ENCODE measurements at places on chromosomes 13 and 19.

GRCh38 chr13:79290595-79291244 is 115.3 kb downstream of the RBM26 start:
- no peak for DNase-seq

DNA sequence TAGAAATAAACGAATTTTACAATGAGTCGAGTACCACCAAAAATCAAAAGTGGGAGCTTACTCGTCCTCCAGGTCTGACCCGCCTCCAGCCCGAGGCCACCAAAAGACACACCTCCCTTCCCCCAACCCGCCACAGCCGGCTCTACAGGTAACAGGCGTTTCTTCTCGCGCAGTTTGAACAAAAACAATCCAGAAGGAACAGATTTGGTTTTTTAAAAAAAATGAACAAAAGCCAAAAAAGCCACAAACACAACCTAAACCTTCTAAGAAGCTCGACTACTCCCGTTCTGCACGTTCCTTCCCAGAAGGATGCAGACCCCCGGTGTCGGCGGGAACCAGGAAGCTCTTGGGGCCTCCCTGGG is 671 bp downstream of the ZDHHC20 start:
- DNase-seq: no peak

- no peak for DNase-seq
Observed at GRCh38 chr13:29902632-29903305, 52.4 kb upstream of the UBL3 start.

GRCh38 chr13:59721926-59722910 is 441.5 kb downstream of the DIAPH3 start:
- no peak for DNase-seq

DNA sequence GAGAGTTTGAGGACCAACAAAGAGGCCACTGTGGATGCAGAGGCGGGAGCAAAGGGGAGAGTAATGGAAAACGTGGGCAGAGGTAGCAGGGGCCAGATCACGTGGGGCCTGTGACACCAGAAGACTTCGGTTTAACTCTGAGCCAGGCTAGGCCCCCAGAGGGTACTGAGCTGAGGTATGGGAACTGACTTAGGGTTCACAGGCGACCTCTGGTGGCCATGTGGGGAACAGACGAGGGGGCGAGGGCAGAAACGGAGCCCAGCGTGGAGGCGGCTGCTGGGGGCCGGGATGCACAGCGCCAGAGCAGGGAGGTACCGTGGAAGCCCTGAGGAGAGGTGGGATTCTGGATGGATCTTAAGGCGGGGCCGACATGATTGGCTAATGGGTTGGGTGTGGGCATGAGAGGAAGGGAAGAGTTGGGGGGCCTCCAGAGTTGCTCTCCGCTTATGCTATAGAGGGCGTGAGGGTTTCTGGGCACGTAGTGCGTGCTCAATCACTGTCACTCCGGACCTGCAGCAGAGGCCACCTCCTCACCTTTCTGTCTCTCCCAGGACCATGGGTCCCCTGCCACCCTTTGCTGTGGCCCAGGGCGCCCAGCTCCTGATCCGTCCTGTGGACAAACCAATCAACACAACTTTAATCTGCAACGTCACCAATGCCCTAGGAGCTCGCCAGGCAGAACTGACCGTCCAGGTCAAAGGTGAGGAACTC is 13.7 kb downstream of the PVR start:
- DNase-seq: no peak

GRCh38 chr19:15841875-15842569 is 26.6 kb upstream of the OR10H1 start:
- no peak for DNase-seq

DNA sequence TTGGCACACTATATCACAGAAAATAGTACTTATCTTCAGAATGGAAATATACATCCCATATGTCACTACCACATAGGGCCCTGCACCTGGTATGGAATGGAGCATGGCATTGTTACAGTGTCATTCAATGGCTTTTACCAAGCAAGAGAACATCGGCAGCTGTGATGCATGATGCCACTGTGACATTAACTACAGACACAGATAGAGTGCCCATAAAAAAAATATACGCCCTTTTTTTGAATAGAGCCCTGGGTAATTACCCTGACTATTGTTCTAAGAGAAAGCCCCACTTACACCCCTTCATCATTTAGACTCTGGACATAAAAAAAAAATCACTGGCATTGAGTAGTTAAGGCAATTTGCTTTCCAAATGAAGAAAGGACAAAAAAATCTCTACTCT is 320.3 kb downstream of the DNAJC15 start:
- DNase-seq: no peak

- DNase-seq: no peak
Observed at GRCh38 chr13:50991579-50992521, 82.3 kb downstream of the RNASEH2B start.

DNA sequence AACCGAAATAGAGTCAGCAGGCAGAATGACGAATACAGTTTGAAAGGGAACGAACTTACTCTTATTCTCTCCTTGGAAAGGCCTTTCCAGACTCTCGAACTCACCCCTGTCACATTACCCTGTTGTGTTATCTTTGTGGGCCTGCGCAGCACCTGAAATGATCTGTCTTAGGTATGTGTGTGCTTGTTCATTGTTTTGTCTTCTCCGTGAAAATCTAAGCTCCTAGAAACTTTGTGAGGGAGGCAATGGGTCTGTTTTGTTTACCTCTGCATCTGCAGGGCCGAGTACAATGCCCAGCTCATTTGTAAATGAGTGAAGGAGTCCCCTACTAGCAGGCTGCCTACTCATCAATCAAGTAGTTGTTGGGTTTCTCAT is 19.6 kb downstream of the HMGB1 start:
- DNase-seq: no peak

DNA sequence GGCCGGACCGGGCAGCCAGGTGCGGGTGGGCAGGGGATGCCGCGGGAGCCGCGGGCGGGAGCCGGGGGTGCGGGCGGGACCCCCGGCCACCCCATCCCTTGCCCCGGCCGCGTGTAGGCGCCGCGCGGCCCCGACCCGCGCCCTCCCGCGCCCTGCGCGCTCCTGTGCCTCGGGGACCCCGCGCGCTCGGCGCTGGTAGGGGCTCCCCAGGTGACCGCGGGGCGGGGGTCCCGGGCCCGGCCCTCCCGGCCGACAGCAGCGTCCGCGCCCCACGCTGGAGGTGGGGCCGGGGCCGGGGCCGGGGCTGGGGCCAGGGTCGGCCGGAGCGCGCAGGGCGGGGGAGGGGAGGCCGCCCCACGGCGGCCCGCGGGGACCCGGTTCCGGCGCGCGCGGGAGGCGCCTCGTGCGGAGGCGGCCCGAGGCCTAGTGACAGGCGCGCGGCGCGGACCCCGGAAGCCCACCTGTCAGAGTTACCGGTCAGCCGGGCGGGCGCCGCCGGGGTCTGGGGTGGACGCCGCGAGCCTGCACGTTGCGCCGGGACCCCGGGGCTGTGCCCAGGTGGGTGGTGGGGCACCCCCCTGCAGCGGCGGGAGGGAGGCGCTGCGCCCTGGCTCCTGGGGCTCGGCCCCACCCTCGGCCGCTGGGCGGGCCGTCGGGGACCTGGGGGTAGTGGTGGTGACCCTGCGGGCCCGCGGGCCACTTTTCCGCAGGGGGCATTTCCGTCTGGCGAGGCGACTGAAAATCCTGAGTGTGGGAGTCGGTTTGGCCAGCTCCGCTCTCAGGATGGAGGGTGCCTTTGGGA is 518 bp downstream of the TFDP1 start:
- DNase-seq: no peak

GRCh38 chr13:109773786-109774185 is 12.6 kb downstream of the IRS2 start:
- no peak for DNase-seq

DNA sequence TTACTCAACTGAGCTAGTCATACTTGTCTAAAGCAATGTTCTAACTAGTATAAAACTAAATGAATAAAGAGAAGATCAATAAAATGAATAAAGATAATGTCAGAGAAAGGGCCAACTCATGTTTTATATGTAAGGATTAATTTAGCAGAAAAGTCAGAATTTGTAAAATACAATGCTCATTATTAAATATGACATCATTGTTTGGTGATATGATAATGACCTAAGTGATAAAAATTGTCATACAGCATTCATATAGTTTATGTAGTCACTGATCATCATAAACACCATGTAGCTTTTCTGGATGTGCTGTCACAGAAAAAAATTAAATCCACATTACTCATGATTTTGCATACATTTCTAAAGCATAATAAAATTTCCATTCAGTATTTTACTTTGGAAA is 3.1 kb upstream of the ATXN8OS start:
- DNase-seq: no peak

DNA sequence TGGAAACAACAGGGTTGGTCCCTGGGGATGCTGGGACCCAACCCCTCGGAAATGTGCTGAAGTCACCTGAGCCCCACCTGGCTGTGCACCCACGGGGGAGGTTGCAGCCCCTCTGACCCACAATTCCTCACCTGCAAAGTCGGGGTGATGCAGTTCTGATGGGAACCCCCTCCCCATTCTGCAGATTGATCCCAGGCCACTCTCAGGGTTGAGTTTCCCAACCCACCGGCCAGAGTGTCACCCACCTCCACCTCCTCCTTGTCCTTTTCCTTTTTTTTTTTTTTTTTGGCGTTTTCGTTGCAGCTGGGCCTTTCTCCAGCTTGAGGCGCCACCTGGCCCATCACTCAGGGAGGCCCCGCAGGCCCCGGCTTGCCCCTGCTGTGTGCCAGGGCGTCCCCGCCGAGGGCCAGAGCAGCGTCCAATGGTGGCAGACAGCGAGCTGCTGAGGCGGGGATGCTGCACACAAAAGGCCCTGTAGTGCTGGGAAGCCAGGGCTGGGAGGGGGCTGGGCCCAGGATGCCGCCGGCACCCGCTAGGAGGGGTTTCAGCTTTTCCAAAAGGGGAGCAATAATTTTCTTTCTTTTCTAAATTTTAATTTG is 4.6 kb downstream of the PIK3R2 start:
- DNase-seq: no peak

DNA sequence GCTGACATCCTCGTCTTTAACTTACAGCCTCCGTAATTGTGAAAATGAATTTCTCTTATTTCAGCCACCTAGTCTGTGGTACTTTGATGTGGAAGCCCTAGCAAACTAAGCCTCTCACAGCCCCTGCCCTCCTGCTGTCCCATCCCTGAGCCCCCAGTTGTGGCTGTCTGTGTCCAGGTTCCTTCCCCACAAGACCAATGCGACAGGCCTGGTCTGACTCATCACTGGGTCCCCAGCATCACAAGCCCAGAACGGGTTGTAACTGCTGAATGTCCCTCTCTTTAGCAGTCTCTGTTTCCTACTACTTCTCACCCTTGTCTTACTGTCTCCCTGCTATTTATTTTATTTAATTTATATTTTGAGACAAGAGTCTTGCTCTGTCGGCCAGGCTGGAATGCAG is 5.7 kb downstream of the POU2F2 start:
- no peak for DNase-seq

- DNase-seq: no peak
Observed at GRCh38 chr19:45446295-45446694, 21.5 kb upstream of the FOSB start.

GRCh38 chr19:49553451-49554271 is 25.9 kb downstream of the RCN3 start:
- no peak for DNase-seq

DNA sequence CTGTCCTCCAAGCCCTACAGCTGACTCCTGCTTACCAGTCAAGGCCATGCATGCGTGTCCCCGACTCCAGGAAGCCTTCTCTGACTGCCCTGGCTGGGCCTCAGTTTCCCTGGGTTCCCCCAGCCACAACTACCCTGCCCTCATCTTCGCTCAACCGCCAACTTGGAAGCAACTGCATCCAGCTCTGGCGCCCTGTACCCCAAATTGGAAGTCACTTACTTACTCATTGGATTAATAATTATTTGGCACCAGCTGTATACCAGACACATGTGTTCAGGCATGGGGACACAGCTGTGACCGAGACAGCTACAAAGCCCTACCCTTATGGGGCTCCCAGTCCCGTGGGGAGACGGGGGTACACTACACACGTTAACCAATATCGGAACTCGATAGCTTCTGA is 10.9 kb upstream of the SEMA6B start:
- no peak for DNase-seq

DNA sequence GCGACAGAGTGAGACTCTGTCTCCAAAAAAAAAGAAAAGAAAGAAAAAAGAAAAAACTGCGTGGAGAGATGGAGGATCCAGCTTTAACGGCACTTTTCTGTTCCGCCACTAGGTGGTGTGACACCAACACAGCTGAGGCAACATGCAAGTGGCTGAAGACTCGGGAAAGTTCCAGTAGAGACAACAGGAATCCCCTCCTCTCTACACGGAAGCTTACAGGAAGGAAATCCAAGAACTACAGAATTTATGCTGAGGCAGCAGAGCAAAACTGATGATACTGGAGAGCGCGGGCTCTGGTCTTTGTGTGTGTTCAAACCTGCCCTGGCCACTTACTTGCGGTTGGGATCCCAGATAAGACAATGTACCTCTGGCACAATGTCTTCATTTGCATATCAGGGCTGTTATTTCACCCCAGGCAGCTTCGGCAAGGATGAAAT is 9.9 kb downstream of the RANBP3 start:
- no peak for DNase-seq

DNA sequence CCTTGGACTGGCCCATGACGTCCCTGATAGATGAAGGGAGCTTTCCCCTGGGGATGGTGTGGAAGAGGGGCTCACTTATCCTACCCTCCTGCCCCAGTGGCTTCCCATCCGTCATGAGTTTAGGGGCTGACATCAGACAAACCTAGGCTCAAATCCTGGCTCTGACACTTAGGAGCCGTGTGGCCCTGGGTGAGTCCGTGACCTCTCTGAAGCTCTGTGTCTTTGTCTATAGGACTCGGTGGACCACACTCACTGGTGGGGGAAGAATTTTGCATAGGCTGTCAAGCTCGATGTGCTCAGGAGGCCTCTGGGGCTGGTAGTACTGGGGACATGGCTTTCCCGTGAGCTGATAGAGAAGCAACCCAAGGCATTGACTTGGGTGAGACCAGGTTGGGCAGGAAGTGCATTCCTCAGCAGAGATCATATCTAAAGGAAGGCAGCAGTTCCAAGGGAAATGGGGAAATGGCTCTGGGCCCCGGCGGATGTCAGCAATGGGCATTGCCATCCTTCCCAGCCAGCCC is 17.4 kb upstream of the AP1M2 start:
- DNase-seq: no peak

- no peak for DNase-seq
Observed at GRCh38 chr13:37132211-37132610, 26.7 kb upstream of the CSNK1A1L start.

DNA sequence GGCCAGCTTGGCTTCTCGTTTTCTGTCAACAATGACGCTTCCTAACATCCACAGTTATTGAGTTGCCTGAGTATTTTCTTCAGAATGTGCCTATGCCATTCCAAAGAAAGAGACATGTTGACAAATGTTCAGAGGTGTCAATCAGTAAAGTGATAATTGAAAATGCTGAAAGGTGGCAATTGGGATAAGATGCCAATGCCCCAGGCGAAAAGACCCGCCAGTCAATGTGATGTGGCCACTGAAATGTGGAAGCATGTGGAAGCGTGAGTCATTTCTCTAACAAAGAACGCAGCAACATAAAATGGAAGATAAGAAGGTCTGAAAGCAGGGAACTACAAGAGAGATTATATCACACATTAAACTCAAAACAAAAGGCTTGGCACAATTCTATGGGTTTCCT is 882.2 kb upstream of the SLC10A2 start:
- no peak for DNase-seq

- no peak for DNase-seq
Observed at GRCh38 chr13:23859455-23859854, 29.7 kb downstream of the MIPEP start.

Data from GOT3 (cell line).